ENCODE measurements at places on chromosomes 16 and 17.

DNA sequence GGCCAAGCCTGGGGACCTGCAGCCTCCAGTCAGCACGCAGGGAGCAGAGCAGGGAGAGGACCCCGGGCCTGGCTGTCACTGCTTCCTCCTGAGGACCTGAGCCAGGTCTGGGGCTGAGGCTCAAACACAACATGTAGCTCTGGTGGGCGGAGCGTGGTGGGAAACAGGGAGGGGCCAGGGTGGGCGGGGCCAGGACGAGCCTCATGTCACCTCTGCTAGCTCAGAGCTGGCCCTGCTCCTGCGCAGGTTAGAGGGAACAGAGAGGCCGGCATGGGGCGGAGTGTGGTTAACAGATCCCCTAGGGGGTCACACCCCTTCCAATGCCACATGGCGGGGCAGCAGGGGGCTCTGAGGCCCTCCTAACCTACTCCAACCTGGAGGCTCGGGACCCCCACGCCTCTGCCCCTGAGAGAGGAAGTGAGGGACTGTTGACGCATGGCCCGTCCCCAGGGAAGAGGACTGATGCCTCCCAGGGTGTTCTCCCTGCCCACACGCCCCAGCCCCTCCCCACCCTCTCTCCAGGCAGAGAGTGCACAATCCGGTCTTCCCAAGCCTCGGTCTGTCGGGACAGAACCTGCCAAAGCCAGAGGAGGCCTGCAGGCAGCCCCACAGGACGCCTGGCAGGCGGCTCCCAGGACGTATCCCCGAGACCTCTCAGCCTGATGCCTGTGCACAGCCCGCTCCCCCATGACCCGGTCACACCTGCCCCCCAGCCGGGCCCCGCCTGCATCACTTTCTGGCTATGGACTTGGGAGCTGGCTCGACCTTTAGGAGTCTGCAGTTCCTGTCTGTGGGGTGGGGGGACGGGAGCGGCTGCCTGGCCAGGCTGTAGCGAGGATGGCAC, 15.2 kb downstream of the PIEZO1 start:
- H3K27me3 ChIP-seq = no peaks in the 10 kb centered on the region
- H3K27ac ChIP-seq = peak overlapping the region; percentile 94
- peaks cover 54% of the 10 kb centered on the region for H3K4me1 ChIP-seq
- H3K36me3 ChIP-seq = no peaks in the 10 kb centered on the region

- H3K4me3 ChIP-seq = peak overlapping the region; percentile 88
- no peaks in the 10 kb centered on the region for H3K36me3 ChIP-seq
- peak overlapping the region; percentile 79 for H3K27ac ChIP-seq
- no peaks in the 10 kb centered on the region for H3K27me3 ChIP-seq
- no peaks in the 10 kb centered on the region for H3K4me1 ChIP-seq
- no peak for DNase-seq
These were observed 584 bp upstream of the STAT5B start for GRCh38 chr17:42276609-42277341.

- H3K36me3 ChIP-seq = no peaks in the 10 kb centered on the region
- no peak overlapping the region for H3K4me3 ChIP-seq
- DNase-seq = no peak
- H3K4me1 ChIP-seq = no peaks in the 10 kb centered on the region
- no peak overlapping the region for H3K27ac ChIP-seq
These were observed 22.1 kb upstream of the FASN start for GRCh38 chr17:82120148-82120547.

DNA sequence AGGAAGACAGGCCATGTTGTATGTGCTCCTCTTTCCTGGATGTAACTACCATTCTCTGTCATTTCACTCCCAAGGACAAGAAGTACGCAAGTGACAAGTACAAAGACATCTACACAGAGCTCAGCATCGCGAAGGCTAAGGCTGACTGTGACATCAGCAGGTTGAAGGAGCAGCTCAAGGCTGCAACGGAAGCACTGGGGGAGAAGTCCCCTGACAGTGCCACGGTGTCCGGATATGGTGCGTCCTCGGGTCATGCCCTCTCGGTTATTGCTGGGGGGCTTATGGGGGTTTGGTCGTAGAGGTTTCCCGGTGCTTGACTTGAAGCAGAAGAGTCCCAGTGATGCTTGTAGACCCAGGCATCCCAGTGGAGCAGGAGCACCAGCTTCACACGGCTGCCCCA, 29.0 kb downstream of the PLD6 start:
- no peak overlapping the region for H3K4me3 ChIP-seq
- H3K27me3 ChIP-seq = no peaks in the 10 kb centered on the region
- no peak overlapping the region for H3K27ac ChIP-seq
- no peak for DNase-seq
- no peaks in the 10 kb centered on the region for H3K4me1 ChIP-seq

GRCh38 chr17:10053782-10054540, 144.4 kb downstream of the GAS7 start:
- no peaks in the 10 kb centered on the region for H3K4me1 ChIP-seq
- no peaks in the 10 kb centered on the region for H3K36me3 ChIP-seq
- no peak for DNase-seq
- H3K27ac ChIP-seq = no peak overlapping the region

- no peaks in the 10 kb centered on the region for H3K27me3 ChIP-seq
- peaks cover 5% of the 10 kb centered on the region for H3K36me3 ChIP-seq
- H3K27ac ChIP-seq = no peak overlapping the region
- H3K4me1 ChIP-seq = no peaks in the 10 kb centered on the region
- no peak for DNase-seq
These were observed 47.6 kb upstream of the PVALEF start for GRCh38 chr17:81117672-81118198.

DNA sequence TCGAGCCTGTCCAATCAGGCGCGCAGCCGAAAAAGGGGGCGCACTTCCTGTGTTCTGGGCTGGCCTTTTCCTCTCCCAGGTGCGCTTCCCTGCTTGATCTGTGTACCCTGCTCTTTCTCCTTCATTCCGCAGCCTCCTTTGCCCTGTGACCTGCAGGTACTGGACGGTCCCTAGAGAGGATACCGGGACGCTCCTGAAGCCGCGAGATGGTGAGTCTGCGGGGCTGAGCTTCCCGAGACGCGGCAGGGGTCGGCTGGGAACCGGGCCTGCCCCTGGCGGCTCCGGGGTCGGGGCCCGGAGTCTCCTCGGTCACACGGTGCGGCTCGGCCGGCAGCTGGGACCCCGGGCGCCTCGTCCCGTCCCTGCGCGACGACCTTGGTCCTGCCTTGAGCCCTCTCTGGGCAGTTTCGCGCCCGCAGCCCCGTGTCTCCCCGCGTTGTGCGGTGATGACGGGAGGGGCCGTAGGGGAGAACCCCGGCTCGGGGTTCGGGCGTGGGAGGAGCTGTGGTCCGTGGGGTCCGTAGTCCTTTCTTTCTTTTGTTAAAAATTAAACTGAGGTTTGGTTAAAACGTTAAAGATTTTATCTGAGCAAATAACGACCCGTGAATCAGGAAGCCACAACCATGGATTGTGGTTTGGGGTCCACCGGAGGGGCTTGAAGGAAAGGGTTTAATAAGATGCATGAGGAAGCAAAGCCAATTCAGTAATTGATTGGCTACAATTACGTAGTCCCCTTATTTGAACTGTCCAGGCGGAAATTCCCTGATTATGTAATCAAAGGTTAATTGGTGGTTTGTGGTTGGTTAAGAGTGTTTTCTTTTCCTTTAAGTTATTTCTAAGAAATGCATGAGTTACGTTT, 172.8 kb upstream of the ZNF267 start:
- DNase-seq = peak; percentile 90
- H3K27ac ChIP-seq = peak overlapping the region; percentile 53
- H3K4me3 ChIP-seq = peak overlapping the region; percentile 89
- H3K27me3 ChIP-seq = no peaks in the 10 kb centered on the region

GRCh38 chr17:2374549-2375285, 26.1 kb downstream of the MNT start:
- H3K27ac ChIP-seq = peak overlapping the region; percentile 53
- no peaks in the 10 kb centered on the region for H3K27me3 ChIP-seq
- no peak overlapping the region for H3K4me3 ChIP-seq
- peaks cover 3% of the 10 kb centered on the region for H3K4me1 ChIP-seq
- DNase-seq = no peak

GRCh38 chr16:85524365-85524629, 88.8 kb upstream of the GSE1 start:
- H3K4me1 ChIP-seq = peaks cover 28% of the 10 kb centered on the region
- no peaks in the 10 kb centered on the region for H3K27me3 ChIP-seq
- DNase-seq = no peak
- H3K27ac ChIP-seq = no peak overlapping the region
- no peak overlapping the region for H3K4me3 ChIP-seq
- H3K36me3 ChIP-seq = no peaks in the 10 kb centered on the region

GRCh38 chr17:77887464-77888241, 70.8 kb upstream of the TNRC6C start:
- H3K27me3 ChIP-seq = no peaks in the 10 kb centered on the region
- H3K4me3 ChIP-seq = peak overlapping the region; percentile 39
- H3K4me1 ChIP-seq = no peaks in the 10 kb centered on the region
- DNase-seq = peak; percentile 29

DNA sequence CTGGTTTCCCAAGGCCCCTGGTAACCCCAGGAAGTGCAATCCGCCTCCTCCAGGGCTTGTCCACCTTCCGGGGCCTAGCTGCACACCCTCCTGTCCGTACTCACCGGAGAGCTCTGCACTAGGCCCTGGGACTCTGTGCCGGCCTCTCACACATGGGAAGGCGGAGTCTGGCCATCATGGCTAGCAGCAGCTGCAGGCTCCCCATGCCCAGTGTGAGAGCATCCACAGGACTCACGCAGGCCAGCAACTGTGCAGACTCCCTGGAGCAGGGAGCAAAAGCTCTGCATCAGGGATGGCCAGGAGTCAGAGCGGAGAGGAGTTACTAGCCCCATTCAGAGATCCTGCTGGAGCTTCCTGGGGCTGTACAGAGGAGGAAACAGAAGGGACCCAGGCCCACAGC, 20.2 kb downstream of the FOXN1 start:
- DNase-seq = no peak
- H3K36me3 ChIP-seq = no peaks in the 10 kb centered on the region
- no peaks in the 10 kb centered on the region for H3K27me3 ChIP-seq
- H3K4me3 ChIP-seq = no peak overlapping the region

GRCh38 chr16:84543253-84543652, 38.8 kb upstream of the MEAK7 start:
- H3K36me3 ChIP-seq = no peaks in the 10 kb centered on the region
- H3K4me1 ChIP-seq = peaks cover 2% of the 10 kb centered on the region
- H3K27ac ChIP-seq = no peak overlapping the region
- no peak overlapping the region for H3K4me3 ChIP-seq
- no peak for DNase-seq

DNA sequence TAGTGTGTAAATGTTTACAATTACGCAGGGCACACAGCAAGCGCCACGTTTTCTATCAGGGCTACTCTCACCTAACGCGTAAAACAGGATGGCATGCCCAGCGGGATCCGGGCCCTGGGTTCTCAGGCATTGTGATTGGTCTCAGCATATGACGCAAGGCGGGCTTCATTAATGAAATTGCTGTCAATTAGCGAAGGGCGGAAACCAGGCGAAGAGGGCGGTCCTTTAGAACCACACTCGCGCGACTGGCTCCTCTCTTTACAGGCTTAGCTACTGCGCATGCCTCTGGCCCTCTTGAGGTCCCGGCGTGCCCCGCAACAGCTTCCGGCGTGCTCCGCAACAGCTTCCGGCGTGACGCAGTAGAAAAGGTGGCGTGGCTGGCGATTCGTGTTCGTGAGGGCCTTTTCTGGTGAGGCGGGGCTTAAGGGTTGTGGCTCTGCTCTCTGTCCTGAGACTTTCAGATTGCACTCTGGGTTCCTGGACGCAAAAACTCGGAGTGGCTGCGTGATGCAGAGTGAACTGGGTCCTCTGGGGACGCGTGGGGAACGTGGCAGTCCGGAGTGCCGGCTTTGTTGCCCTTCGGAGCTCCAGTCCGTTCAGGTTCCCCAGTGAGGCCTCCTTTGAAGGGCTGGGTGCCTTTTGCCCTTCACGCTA, 9.2 kb downstream of the OR2C1 start:
- H3K27ac ChIP-seq = peak overlapping the region; percentile 57
- DNase-seq = peak; percentile 79
- peak overlapping the region; percentile 28 for H3K4me3 ChIP-seq
- no peaks in the 10 kb centered on the region for H3K27me3 ChIP-seq
- H3K36me3 ChIP-seq = no peaks in the 10 kb centered on the region
